CD4-positive, alpha-beta T cell (primary cell): ENCODE measurements at places on chromosomes 16 and 17. TPM values are rescaled to one million over a fixed set of nuclear protein-coding genes. Genes with fewer than 3 reads are reported as not detected.

DNA sequence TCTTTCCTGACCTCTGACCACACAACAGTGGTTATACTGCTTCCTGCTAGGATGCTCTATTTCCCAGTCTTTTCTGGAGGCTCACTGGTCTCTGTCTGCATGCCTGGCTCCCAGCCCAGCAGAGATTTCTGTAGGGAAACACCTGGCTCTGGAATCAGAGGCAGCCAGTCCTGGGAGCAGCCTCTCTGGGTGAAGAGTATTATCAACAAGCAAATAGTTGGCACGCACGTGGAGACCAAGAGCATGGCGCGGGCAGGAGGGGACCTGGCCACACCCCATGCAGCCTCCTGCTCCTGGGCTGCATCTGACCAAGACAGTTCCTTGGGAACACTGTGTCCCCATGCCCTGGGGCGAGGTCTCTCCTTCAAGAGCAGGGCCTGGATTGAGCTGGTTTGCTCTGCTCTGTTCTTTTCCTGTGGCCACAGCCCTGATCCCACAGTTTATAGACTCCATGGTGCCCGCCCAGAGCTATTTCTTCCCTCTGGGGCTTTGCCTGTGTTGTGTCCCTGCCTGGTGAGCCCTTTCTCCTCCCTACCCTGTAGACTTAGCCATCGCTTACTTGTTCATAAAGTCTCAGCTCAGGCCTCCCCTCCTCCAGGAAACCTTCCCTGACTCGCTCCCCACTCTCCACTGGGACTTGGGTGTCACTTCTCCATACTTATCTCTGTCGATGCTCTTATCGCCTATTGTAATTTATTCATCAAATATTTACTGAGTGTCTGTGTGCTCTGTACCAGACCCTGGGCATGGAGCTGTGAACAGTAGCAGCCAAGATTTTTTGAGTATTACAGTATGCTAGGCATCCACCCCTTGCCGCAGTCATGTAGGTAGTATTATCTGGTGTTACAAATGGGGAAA lies 60.6 kb downstream of the SCNN1B start:
- DNase-seq: no peak

DNA sequence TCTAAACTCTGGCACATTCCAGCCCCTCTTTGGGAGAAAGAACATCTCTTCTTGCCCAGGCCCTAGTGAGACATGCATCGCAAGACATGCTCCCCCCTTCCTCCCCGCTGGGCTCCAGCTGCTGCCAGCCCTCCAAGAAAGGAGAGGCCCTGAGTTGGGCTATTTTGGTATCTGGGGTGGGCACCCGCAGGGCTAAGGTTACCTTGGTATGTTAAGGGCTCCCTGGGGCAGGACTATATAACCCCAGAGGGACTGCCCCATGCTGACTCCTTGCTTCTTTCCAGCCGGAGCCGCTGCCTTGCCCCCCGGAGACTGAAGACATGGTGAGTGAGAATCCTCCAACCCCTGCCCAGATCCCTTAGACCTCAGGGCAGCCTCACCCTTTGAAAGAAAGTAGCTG lies at the start of gene MYL11:
MYL11 (plus strand) TSS at position 265 of the 400 bp plus-strand sequence; CDS start at position 321, 56 bp downstream.
- DNase-seq: no peak

DNA sequence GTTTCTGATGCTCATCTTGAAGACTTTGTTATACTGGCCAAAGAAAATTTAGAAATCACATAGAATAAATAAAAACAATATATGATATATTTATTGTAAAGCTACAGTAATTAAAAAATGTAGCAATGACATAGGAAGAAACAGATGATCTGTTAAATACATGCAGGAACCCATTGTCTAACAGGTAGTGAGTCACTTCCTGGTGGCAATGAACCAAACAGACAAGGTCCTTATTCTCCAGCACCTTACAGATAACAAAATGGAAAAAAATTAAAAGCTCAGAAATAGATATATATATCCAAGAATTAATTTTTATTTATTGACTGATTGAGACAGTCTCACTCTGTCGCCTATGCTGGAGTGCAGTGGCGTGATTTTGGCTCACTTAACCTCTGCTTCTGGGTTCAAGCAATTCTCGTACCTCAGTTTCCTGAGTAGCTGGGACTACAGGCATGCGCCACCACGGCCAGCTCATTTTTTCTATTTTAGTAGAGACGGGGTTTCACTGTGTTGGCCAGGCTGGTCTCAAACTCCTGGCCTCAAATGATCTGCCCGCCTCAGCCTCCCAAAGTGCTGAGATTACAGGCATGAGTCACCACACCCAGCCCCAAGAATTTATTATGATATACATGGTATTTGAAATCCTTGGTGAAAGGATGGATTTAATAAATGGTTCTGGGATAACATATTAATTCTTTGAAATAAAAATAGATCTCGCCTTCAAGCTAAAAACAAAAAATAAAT lies 7.5 kb downstream of the NETO2 start:
- peak; percentile 28 for DNase-seq

DNA sequence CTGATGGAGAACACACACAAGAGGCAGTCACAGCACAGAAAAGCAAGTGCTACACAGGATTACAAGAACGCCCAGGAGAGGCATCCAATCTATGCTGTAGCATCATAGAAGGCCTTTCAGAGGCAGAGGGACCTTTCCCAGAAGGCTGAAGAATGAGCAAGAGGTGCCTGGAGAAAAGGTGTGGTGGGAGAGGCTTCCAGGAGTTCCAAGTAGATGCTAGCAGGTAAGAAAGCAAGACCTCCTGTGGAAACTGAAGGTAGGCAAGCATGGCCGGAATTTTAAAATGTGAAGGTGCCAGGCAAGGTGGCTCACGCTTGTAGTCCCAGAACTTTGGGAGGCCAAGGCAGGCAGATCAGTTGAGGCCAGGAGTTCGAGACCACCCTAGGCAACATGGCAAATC lies 2.1 kb downstream of the ARHGAP17 start:
- DNase-seq: no peak

DNA sequence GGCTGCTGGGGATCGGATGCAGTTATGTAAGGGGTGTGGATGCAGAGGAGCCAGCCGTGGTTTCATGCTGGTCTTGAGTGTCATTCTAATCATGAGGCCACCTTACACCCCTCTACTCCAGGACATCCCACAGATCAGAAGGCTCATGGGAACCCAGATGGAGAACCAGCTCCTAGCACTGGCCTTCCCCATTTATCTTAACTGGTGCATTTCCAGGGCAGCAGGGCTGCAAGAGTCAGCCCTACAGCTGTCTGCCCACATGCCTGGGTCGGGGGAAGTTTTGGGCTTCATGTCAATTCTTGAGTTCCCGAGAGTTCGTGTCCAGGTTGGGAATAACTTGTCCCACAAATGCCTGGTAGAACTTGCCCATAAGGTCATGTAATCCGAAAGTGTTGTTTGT lies 29.1 kb downstream of the RPTOR start:
- DNase-seq: no peak

GRCh38 chr16:69114346-69114975 lies 9.0 kb downstream of the HAS3 start:
- no peak for DNase-seq

- no peak for DNase-seq
These were observed 111.3 kb upstream of the NOL11 start for GRCh38 chr17:67606471-67606870.

The ADAMTS18 gene
- total RNA-seq: not detected

The CDH1 gene
- total RNA-seq: 0.49 TPM

The CCL2 gene
- total RNA-seq: not detected

The TNRC6C gene
- 50.7 TPM for total RNA-seq

The CCL23 gene
- total RNA-seq: not detected

The FOXJ1 gene
- 0.63 TPM for total RNA-seq

The KRT12 gene
- total RNA-seq: not detected
